ENCODE measurements at places on chromosomes 16 and 17.

- no peak for DNase-seq
These were observed 37.3 kb downstream of the SMG6 start for GRCh38 chr17:2266045-2266864.

DNA sequence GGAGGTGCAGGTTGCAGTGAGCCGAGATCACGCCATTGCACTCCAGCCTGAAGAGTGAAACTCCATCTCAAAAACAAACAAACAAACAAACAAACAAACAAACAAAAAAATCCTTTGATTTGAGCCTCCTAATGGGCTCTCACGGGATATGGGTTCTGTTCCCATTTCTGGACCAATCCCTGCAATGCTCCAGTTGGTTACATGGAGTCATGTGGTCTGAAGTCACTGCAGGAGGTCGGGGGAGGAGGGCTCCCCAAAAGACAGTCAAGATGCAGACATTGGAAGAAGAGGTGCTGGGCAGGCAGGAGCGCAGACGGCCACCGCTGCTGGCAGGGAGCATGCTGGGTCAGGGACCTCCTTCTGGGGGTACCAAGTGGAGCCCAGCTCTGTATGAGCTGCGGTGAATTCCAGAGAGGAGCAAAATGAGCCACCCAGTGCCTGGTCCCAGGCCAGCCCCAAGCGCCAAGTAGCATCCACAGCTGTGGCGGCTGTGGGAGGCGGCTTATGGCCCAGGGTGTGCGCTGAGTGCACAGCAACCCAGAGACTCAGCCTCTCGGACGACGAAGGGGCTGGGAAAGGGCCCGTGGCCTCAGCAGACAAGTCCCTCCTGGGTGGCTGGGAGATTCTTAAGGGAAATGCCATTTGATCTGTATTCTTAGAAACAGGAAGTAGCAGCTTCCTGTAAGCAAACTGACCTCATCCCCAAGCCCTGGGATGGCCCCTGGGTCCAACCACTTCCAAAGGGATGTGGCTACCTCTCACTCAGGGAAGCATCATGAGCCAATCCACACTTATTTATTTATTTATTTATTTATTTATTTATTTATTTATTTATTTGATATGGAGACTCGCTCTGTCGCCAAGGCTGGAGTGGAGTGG is 19.6 kb upstream of the ATP2A3 start:
- peak; percentile 37 for DNase-seq

GRCh38 chr17:34472363-34472762 is 107.0 kb upstream of the TMEM132E start:
- no peak for DNase-seq

DNA sequence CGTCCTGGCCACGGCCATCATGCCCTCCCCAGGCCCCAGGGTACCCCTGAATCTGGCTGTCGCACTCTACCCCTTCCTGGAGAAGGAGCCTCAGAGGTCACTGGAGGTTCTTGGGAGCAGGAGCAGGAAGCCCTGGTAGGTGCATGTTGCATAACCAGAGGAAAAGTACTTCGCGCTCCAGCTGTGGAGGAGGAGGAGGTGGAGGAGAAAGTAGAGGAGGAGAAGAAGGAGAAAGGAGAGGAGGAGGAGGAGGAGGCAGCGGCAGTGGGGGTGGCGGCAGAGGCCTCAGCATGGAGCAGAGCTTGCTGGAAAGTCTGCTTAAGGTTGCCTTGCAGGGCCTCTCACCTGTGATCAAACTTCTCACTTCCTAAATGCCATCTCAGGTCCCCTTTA is 61.8 kb downstream of the BAIAP2 start:
- no peak for DNase-seq

GRCh38 chr16:1610071-1610898 is 1.6 kb downstream of the IFT140 start:
- DNase-seq = peak; percentile 85
